ENCODE measurements at places on chromosomes 1 and 21.

GRCh38 chr1:156444407-156445001 is 56.1 kb downstream of the MEF2D start:
- DNase-seq = peak; percentile 52

- DNase-seq = no peak
These were observed 49.1 kb upstream of the CCDC27 start for GRCh38 chr1:3702990-3703728.

DNA sequence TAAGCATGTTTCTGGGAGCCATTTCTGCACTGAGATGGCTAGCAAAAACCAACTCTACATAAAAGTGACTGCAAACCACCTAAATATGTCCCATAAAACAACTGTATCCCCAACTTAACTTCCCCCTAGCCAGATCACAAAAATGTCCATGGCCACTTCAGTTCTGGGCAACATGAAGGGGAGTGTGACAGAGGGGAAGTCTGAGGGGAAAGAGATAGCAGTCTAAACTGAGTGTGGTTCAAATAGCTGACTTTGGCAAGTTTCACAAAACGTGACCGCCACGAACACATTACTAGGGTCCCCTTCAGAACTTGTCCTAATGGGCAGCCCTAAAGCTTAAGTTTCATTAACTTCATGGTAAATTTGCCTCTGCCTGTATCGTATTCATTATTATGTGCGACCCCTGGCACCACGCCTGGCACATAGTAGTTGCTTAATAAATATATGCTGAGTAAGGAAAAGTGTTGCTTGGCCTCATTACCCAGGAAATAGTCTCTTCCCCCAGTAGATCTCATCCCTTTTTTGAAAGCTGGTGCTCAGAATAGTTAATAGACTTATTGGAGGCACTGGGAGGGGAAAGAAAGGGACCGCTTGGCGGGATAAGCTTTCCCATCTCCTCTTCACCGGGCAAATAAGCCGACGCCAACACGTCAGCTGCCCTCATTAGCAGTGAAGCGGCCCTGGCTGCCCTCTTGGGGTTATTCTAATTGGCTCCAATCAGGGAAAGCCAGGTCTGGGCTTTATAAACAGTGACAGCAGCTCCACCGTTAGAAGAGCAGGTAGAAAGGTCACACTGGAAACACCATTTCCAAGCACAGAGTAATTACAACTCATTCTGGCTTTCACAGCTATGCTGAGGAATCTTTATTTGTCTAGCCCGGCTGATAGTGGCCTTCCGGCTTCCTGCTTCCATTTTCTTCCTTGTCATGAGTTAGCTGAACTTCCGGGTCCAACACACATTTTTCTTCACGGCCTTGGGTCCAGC is 122.1 kb downstream of the LRIG2 start:
- no peak for DNase-seq

GRCh38 chr21:34995979-34996303 is 53.2 kb downstream of the RUNX1 start:
- no peak for DNase-seq

DNA sequence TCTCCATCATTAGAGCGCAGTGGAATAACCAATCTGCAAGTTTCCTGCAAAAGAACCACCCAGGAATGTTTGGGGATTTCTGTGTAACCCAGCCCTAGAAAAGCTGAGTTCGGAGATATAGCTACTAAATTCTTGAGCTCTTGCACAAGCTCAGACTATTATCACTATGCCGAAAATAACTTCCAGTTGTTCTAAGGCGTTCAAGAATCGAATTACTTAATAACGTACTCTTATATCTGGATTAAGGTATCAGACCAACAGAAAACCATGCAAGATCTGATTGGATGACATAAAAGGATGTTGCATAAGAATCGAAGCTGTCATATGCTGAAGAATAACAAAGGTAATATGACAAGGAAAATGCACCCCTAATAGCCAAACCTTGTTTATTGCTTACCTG is 7.5 kb upstream of the LAMC2 start:
- no peak for DNase-seq

DNA sequence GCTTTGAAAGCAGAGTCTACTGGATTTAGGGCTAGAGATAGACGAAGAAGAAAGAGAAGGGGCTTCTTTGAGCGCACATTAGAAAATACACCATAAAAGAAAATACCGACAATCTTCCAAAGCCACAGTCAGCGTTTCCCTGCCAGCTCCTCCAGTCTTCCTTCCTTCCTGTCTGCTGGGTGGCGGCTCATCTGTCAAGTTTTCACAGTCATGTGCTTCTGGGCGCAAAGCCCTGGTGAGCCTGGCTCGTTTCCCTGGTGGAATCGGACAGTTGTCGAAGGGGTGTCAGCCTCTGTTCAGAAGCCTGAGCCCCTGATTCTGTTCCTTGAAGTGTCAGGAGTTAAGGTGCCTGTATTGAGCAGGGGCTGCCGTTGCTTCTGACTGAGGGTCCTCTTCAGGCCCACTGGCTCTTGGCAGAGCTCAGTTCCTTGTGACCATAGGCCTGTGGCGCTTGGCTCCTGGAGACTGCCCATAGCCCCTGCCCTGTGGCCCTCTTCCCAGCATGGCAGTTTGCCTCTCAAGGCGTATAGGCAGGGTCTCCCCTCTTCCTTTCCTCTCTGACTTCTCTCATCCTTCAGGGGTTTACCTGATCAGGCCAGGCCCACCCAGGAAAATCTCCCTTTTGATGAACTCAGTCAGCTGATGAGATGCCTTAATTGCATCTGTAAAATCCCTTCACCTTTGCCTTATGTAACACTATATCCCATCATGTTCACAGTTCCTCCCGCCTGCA is 58.6 kb downstream of the ADARB1 start:
- DNase-seq = no peak

- DNase-seq = peak; percentile 12
These were observed 17.2 kb upstream of the TTC39A start for GRCh38 chr1:51347398-51348146.

DNA sequence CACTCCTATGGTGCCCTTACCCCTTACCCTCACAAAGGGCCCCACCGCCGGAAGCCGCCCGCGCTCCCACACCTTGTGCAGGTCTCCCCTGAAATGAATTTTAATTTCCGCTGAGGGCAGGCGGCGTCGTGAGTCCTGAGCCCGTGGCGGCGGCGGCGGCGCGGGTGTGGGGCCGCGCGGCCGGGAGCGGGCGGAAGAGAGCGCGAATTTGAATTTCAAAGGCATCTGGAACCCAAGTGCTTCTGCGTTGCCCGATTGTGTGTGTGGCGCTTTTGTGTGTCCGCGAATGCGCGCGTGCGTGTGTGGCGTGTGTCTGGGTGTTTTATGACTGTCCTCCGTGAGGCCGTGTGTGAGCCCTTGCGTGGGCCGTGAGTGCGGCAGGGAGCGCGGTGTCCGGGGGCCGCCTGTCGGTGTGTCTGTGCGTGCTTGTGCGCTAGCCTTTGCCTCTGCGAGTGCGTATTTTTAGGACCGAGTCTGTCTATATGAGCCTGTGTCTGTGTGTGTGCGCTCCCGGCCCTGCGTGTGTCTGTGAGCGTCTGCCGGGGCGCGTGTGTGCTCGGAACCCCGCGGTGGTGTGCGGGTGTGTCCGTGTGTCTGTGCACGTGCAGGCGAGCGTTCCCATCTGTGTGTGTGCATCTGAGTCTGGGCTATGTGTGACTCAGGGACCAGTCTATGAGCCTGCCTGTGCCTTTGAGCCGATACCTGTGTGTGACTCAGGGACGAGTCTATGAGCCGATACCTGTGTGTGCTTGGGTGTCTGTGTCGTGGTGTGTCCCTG is 7.9 kb upstream of the ADGRB2 start:
- DNase-seq = no peak

DNA sequence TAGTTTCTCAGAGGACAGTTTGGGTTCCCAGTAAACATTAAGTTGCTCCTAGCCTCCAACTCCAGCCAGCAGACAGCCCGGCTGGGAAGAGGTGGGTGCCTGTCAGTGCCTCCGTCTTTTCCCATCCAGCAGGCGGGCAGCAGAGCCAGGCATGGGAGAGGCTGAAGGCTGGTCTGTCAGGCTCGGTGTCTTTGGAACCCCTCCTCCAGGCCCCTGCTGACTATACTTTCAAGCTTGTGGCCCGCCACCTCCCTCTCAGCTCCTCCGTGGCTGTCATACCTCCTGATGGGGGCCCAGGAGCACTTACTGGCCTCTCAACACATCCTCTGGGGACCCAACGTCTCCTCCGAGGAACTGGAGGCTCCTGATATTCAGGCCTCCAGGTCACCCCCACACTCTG is 140.9 kb downstream of the ACTL8 start:
- DNase-seq = no peak

DNA sequence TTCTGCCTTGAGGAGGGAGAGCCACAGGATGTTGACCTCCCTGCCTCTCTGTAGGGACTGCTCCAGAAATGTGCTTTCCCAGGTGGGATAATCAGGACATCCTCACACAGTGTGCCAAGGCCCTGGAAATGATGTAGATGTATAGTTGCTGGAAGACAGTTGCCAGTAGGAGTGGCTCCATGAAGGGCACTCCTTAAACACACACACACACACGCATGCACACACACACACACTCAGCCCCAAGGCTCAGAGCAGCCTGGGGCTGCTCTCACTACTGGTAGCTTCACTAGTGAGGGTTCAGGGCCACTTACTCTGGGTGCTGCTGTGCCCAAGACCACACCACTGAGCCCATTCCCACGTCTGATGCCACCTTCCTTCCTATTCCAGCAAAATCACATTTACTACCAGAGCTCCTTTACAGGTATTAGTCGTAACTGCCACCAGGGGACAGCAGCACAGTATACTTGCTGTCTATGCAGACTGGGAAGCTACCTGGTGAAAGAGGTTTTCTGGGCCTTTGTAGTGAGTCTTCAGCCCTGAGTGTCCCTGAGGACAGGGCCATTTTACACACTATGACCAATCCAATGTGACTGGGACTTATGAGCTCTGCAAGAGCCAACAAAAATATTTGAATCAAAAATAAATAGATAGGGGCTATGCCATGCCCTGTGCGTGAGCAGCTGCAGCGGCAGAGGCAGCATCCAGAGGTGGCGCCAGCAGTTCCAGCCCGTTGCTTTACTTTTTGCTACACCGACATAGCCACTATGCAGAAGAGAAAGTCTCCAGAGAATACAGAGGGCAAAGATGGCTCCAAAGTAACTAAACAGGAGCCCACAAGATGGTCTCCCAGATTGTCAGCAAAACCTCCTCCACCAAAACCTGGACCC is 15.0 kb downstream of the CRNN start:
- DNase-seq = peak; percentile 7

DNA sequence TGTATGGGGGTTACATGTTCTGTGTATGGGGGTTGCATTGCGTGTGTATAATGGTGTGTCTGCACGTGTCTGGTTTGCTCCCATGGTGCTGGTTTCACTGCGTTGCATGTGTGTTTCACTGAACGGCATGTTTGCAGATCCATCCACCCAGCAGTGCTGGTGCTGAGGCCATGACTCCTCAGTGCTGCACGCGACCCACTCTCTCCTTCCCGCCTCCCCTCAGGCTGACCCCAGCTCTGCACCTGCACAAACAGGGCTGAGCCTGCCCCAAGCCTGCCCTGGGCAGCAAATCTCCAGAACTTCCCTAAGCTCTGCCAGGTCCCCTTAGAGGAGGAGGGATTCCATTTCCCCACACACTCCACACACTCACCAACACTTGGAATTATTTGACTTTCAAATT is 18.7 kb downstream of the ACTRT2 start:
- DNase-seq = no peak

DNA sequence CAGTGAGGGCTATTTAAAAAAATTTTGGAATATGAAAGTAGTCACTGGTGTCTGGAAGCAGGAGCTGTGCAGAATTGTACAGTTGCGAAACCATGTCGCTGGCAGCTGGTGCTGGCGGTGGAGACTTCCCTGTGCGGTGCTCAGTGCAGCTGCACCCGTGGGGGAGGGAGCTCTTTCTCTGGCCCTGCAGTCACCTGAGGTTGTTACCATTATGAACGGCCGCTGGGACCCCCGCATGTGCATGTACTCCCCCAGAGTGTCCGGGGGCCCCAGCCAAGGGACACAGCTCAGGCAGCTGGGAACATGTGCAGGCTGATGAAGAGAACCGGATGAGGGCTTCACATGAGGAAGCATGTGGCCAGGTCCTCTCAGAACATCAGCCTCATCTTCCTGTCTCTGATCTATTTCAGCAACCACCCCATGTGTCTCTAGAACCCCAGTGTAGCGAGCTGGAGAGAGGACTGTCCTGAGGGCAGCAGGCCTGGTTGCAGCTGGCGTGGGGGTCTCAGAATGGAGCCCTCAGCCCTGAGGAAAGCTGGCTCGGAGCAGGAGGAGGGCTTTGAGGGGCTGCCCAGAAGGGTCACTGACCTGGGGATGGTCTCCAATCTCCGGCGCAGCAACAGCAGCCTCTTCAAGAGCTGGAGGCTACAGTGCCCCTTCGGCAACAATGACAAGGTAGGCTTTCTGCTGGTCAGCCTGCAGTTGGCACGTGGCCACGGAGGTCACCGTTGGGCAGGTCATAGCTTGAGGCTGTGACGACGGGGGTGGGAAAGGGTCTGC is at the start of gene TRPM2:
TSS of gene TRPM2 (plus strand) at position 431 of the 780 bp plus-strand sequence. CDS start at position 511, 80 bp downstream.
- no peak for DNase-seq

- DNase-seq = no peak
These were observed 44.2 kb upstream of the NEGR1 start for GRCh38 chr1:72326494-72326893.

- DNase-seq = no peak
These were observed 53.5 kb downstream of the FOXD2 start for GRCh38 chr1:47491341-47491753.

DNA sequence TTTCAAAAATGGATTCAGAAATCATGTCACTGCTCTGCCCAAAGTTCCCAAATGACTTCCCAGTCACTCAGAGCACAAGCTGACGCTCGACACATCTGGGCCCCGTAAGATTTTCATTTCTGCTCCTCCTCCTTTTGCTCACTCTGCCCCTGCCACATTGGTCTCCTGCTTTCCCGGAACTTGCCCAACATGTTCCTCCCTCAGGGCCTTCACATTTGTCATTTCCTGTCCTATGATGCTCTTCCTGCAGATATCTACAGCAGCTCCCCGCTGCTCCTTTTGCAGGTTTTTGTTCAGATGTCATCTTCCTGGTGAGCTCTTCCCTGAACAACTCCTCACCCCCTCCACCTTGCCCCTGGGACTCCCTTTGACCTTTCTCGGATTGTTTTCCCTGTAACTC is 58.5 kb upstream of the IVNS1ABP start:
- DNase-seq = no peak

- DNase-seq = peak; percentile 89
These were observed at the start of gene ATXN7L2 for GRCh38 chr1:109483672-109484518. Gene ATXN7L2 (plus strand): TSS chr1:109483905. CDS start chr1:109483954, 49 bp downstream.

Measured in hematopoietic multipotent progenitor cell treated with erythropoietin and hydrocortisone succinate and interleukin-3 and kit ligand, for 8 days (in vitro differentiated cells).